ENCODE measurements at places on chromosomes 7 and 10. TPM values are rescaled to one million over a fixed set of nuclear protein-coding genes. Genes with fewer than 3 reads are reported as not detected.

- no peaks in the 10 kb centered on the region for H3K27me3 ChIP-seq
- H3K4me1 ChIP-seq, result no peaks in the 10 kb centered on the region
- H3K36me3 ChIP-seq, result no peaks in the 10 kb centered on the region
- H3K4me3 ChIP-seq, result no peak overlapping the region
- no peak for DNase-seq
- no peak overlapping the region for H3K27ac ChIP-seq
These were observed 294.6 kb upstream of the ZNF32 start for GRCh38 chr10:43943119-43943817.

VIPR2 gene
- total RNA-seq, result 29.5 TPM

DNA sequence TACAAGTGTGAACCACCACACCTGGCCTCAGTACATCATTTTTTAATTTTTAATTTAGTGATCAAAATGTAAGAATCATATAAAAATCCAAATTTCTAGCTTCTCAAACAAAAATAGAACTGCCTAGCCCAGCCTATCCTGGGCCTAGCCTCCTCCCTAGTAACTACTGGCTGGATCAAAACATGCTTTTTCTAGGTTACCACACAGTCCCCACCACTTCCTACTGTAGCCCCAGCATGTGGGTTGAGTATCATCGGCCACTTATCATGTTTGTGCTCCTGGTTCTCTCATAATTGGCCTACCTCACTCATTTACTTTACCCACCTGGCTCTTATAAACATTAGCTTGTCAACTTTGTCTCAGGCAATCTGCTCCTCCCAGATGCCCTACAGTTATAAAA lies 52.9 kb downstream of the DNAJC12 start:
- H3K27ac ChIP-seq, result no peak overlapping the region
- H3K36me3 ChIP-seq, result no peaks in the 10 kb centered on the region
- DNase-seq, result no peak
- H3K27me3 ChIP-seq, result no peaks in the 10 kb centered on the region
- no peak overlapping the region for H3K4me3 ChIP-seq

GRCh38 chr7:71615017-71615416 lies 483.1 kb downstream of the GALNT17 start:
- no peak overlapping the region for H3K4me3 ChIP-seq
- DNase-seq, result peak; percentile 43
- H3K27me3 ChIP-seq, result no peaks in the 10 kb centered on the region
- peak overlapping the region; percentile 51 for H3K27ac ChIP-seq

- H3K27me3 ChIP-seq, result no peaks in the 10 kb centered on the region
- H3K4me1 ChIP-seq, result peaks cover 10% of the 10 kb centered on the region
- peak overlapping the region; percentile 37 for H3K27ac ChIP-seq
- DNase-seq, result no peak
These were observed 173.6 kb downstream of the ARHGAP12 start for GRCh38 chr10:31754803-31755624.

GRCh38 chr10:76998451-76998850 lies 639.2 kb downstream of the KCNMA1 start:
- H3K4me3 ChIP-seq, result no peak overlapping the region
- no peak for DNase-seq
- no peaks in the 10 kb centered on the region for H3K4me1 ChIP-seq
- H3K27ac ChIP-seq, result no peak overlapping the region
- H3K27me3 ChIP-seq, result no peaks in the 10 kb centered on the region

UNC5B gene
- total RNA-seq, result 24.2 TPM

DNA sequence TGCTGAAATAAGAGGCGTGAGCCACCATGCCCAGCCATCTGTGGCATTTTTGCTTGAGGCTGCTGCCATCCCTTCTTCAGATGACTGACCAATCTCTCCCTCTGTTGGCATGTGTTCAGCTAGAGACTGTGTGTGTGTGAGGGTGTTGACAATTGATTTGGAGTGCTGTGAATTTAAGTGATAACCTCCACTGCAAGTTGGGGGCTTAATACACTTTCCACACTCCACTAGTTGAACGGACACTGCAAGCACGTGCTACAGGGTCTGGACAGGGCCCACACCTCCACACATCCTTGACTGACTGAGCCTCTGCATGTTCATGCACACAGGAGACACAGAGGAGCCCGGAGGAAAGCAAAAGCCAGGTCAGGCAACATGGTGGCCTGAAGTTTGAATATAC lies 51.3 kb downstream of the BRAF start:
- H3K27me3 ChIP-seq, result no peaks in the 10 kb centered on the region
- peaks cover 13% of the 10 kb centered on the region for H3K4me1 ChIP-seq
- H3K27ac ChIP-seq, result no peak overlapping the region
- DNase-seq, result no peak
- H3K36me3 ChIP-seq, result no peaks in the 10 kb centered on the region

DNA sequence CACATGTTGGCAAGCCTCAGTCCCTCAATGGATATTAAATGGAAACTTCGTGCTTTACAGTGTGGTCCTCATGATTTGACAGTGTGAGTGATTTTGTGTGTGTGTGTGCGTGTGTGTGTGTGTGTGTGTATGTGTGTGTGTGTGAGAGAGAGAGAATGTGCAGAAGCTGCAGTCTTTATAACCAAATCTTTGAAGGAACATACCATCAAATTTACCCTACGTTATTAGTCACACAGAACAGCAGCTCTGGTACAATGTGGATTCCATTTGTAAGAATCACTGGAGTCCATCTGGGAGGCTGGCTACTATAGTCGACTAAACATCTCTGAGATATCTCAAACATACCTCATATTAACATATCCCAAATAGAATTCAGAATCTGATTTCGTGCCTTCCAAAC lies 928.0 kb upstream of the POT1 start:
- H3K36me3 ChIP-seq, result no peaks in the 10 kb centered on the region
- H3K4me3 ChIP-seq, result no peak overlapping the region

ATP6V0A4 gene
- not detected for total RNA-seq

DNA sequence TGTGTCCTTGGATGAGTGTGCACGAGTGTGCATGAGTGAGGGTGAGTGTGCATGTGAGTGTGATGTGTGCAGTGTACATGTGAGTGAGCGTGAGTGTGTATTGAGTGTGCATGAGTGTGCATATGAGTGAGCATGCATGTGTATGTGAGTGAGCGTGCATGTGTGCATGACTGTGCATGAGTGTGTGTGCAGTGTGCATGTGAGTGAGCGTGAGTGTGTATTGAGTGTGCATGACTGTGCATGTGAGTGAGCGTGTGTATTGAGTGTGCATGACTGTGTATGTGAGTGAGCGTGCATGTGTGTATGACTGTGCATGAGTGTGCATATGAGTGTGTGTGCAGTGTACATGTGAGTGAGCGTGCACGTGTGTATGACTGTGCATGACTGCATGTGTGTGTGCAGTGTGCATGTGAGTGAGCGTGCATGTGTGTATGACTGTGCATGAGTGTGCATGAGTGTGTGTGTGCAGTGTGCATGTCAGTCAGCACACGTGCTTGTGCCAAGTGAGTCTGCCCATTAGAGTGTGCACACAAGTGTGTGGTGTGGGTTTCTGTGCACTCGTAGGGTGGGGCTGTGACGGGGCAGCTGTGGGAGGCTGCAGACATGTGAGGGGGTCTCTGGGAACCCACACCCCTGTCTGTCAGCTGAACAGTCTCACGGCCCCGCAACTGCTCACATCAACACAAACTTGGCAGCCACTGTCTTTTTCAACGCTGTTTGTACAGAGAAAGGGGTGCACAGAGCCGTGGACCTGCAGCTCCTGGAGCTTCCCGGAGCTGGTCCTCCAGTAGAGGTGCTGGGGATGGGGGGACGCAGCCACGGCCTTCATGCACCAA lies 14.8 kb downstream of the FOXL3 start:
- no peaks in the 10 kb centered on the region for H3K4me1 ChIP-seq
- H3K36me3 ChIP-seq, result no peaks in the 10 kb centered on the region
- DNase-seq, result no peak

DNA sequence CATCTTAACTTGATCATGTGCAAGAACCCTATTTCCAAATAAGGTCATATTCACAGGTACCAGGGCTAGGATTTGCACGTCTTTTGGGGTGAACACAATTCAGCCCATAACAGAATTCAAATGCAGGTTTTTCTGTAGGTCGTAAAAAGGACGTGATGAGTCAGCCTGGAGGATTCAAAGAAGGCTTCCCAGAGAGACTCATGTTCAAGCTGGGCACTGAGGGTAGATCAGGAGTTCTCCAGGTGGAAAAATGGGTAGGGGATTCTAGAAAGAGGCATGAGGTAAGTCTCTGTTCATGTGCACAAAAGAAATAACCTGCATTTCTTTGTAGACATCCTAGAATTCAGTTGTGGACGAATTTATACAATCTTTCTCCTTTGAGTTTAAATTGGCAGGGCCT lies 160.4 kb downstream of the RPS24 start:
- no peak overlapping the region for H3K4me3 ChIP-seq
- no peaks in the 10 kb centered on the region for H3K36me3 ChIP-seq
- DNase-seq, result no peak
- H3K4me1 ChIP-seq, result no peaks in the 10 kb centered on the region
- H3K27me3 ChIP-seq, result no peaks in the 10 kb centered on the region

DNA sequence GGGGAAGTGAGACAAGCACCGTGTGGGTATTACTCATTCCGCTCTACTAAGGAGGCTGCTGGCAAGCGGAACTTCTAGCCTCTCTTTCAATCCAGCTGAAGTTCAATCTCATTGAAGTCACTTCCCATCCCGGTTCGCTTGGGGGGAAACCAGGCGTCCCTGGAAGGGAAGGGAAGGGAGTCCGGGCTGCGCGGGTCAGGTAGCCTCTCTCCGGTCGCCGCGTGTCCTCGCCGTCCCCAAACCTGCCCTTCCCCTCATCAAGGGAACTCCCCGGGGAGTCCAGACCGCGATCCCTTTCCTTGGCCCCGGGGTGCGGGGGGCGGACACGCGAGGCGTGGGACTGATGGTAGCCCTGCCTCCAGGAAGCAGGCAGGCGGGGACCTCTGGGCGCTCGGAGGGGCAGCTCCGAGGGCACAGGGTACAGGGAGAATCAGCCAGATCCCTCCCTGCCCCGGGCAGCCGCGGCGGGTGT lies 598 bp upstream of the ZEB1 start:
- H3K4me1 ChIP-seq, result peaks cover 7% of the 10 kb centered on the region
- DNase-seq, result peak; percentile 40
- H3K36me3 ChIP-seq, result no peaks in the 10 kb centered on the region
- peak overlapping the region; percentile 94 for H3K4me3 ChIP-seq

- no peak overlapping the region for H3K27ac ChIP-seq
- no peak for DNase-seq
- H3K4me1 ChIP-seq, result no peaks in the 10 kb centered on the region
These were observed 66.0 kb upstream of the CELF2 start for GRCh38 chr10:10951675-10952074.

SPDYE3 gene
- total RNA-seq, result not detected

IQCE gene
- total RNA-seq, result 10.6 TPM

- no peaks in the 10 kb centered on the region for H3K4me1 ChIP-seq
- no peak overlapping the region for H3K27ac ChIP-seq
- no peak overlapping the region for H3K4me3 ChIP-seq
- no peaks in the 10 kb centered on the region for H3K36me3 ChIP-seq
- H3K27me3 ChIP-seq, result no peaks in the 10 kb centered on the region
These were observed 50.0 kb downstream of the ADAM22 start for GRCh38 chr7:87984088-87984487.

ZNF485 gene
- total RNA-seq, result not detected

RGR gene
- total RNA-seq, result not detected

TRRAP gene
- 44.8 TPM for total RNA-seq

GRCh38 chr10:60488111-60488669 lies 98.5 kb upstream of the ANK3 start:
- no peak overlapping the region for H3K27ac ChIP-seq
- peaks cover 9% of the 10 kb centered on the region for H3K4me1 ChIP-seq
- H3K36me3 ChIP-seq, result no peaks in the 10 kb centered on the region
- no peak for DNase-seq
- no peak overlapping the region for H3K4me3 ChIP-seq

DNA sequence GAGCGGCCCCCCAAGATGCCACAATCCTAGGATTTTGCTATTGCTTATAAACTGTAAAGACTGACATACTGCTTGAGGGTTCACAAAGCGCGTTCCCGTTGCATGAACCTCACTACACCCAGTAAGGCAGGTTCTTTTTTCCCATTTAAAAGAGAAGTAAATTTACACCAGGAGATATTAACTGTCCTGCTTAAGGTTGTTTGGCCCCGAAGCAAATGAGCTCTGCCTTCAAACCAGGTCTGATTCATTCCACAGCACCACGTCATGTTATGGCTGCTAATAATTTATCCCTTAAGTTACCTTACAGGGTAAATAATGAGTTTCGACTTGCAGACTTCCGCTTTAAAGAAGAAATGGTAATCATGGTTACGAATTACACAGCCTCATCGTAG lies 559 bp upstream of the FKBP14 start:
- H3K36me3 ChIP-seq, result no peaks in the 10 kb centered on the region
- DNase-seq, result no peak
- H3K4me1 ChIP-seq, result peaks cover 17% of the 10 kb centered on the region
- H3K4me3 ChIP-seq, result peak overlapping the region; percentile 95
- H3K27ac ChIP-seq, result peak overlapping the region; percentile 62
